Stimulated activated CD8-positive, alpha-beta memory T cell treated with anti-CD3 and anti-CD28 coated beads, Interleukin-2, amount 100 ng/mL, for 1 hour (primary cell): ENCODE measurements at places on chromosomes 2 and 18.

DNA sequence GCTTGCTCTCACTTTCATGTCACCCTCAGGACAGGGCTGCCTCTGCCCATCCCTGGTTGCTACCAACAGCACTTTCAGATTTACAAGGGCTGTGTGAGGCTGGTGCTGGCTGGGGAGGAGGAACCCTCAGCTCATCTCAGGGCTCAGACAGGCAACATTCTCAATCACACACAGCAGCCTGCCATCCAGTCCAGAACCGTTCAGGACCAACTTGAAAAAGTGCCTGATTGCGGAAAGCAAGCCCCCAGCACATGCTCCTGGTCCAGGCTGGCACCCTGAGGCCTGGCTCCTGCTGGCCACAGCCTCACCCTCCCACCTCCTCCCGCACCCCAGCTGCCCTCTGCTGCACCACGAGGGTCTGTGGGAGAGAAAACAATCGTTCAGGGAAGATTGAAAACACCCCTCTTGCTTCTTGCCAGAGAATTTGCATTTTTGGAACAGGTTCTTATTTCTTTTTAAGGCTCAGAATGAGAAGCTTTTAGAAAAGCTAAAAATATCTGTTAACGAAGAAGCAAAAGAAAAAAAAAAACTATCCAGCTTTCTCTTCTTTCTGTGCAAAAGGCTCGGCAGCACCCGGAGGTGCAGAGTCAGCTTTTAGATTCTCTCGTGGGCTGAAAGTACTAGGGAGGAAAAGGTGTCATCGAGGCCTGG is 403.8 kb upstream of the ID2 start:
- no peak for DNase-seq

GRCh38 chr18:52060607-52061304 is 279.2 kb upstream of the DCC start:
- DNase-seq, result no peak

DNA sequence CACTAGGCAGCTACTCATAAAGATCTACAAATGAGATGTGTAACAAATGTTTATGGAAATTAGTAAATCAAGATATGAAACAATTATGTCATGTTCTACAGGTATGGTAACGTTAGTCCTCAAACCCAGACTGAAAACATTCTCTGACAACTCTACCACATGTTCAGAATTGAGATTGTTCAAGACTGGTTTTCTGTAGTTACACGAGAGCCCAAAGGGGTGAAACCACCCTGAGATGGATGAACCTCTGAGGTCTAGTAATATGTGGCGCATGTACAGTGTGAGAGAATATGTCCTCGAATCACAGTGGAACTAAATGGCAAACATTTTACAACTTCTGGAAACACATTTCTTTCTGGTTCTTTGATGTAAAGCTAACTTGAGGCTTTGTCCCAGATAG is 614.3 kb downstream of the ZEB2 start:
- no peak for DNase-seq

DNA sequence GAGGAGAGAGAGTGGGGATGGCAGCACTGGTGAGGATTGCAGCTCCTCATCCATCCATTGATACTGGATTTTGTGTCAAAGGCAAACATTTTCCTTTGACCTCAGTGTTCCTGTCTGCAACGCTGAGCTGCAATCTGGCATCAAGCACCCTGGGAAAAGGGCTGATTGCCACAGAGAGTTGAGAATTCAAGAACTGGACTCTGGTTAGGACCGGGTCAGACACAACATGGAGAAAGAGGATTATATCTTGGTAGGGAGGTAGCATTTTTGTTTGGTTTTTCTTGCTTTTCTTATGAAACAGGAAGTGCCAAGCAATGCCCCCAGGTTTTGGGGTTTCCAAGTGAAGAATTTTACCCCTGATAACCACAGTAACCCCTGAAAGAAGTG is 81.9 kb upstream of the PKDCC start:
- DNase-seq, result no peak

DNA sequence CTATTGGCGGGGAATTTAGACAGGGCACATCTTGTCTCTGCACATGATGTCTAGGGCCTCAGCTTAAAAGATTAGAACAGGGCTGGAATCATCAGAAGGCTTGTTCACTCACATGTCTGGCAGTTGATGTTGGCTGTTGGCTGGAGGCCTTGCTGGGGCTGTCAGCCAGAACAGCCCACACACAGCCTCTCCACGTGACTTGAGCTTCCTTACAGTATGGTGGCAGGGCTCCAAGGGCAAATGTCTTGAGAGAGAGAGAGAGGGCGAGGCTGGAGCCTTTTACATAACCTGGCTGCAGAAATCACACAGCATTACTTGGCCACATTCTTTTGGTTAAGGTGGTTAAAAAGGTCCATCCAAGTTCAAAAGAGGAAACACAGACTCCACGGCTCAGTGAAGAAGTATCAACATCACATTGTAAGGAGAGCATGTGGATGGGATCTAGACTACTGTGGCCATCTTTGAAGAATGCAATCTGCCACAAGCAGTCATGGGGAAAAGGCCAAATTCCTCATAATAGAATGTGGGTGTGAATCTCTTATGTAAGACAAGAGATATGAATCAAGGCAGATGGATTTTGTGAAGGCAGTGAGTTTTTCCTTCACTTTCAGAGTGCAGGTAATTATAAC is 30.4 kb downstream of the SRSF7 start:
- no peak for DNase-seq

DNA sequence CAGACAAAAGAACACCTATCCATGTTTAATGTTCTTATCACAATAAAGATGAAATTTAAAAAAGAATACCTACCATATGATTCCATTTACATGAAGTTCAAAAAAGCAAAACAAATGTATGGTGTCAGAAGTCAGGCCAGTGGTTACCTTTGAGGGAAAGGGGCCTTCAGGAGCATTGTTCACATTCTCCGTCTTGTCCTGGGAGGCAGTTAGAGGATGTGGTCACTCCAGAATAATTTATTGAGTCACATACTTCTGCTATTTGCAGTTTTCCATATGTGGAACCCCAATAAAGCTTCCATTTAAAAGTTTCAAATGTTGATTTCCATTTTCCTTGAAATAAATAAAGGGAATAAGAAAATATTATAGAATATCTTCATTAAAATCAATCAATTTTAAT is 41.6 kb upstream of the POU3F3 start:
- no peak for DNase-seq

GRCh38 chr2:12818416-12819102 is 101.8 kb downstream of the TRIB2 start:
- DNase-seq, result no peak

DNA sequence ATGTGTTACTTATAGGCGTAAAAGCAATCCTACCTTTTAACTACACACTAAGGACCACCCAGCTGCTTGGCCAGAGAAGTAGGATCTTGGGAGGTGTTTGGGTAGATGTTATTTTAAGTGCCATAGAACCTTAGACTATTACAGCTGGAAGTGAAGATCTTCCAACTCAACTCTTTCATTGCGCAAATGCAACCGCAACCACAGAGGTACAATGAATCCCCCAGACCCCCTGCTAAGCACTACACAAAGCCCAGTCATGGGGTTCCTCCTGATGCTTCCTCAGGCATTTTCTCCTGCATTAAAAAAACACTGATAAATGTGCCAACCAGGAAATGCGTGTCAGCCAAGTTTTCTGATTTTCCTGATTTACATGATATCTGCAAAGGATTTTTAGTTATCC is 246.0 kb downstream of the LRRTM1 start:
- DNase-seq, result no peak

- no peak for DNase-seq
These were observed 12.2 kb downstream of the SCN1A start for GRCh38 chr2:166115589-166115988.

GRCh38 chr2:238913931-238914647 is 66.2 kb downstream of the TWIST2 start:
- no peak for DNase-seq

GRCh38 chr18:61394983-61395382 is 61.8 kb downstream of the CDH20 start:
- no peak for DNase-seq

- DNase-seq, result no peak
These were observed 67.6 kb downstream of the SOWAHC start for GRCh38 chr2:109681633-109682380.

DNA sequence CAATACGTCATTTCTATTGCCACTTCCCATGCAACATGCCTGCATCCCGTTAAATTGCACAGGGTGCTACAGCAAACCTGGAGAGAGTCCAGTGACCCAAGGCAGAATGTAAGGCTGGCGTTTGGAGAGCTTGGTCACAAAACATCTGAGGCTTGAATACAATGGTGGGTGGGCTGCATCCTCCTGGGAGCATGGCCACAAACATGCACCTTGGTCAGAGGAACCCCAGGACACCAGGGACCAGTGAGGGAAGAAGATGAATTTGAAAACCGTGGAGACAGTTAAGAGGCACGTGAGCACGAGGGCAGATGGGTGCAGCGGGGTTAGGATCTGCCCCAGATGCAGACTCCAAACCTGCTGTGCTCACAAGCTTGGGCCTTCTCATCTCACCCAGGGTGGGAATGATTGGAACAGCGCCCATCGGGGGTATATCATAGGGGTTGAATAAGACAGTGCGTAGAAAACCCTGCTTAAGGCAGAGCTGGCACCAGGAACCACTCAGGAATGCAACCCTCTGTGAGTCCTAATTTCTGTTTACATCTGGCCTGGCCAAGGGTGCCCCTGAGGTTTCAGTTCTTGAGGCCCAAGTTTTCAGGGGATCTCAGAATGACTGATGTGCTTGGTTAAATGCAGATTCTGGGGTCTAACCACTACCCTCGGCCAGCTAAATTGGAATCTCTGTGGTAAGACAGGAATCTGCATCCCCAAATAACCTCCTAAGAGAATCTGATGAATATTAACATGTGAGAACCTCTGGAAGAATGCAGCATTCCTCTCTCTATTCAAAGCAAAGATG is 97.2 kb downstream of the ARL4C start:
- DNase-seq, result no peak

- no peak for DNase-seq
These were observed 291.3 kb upstream of the FBXO11 start for GRCh38 chr2:48197618-48198017.

DNA sequence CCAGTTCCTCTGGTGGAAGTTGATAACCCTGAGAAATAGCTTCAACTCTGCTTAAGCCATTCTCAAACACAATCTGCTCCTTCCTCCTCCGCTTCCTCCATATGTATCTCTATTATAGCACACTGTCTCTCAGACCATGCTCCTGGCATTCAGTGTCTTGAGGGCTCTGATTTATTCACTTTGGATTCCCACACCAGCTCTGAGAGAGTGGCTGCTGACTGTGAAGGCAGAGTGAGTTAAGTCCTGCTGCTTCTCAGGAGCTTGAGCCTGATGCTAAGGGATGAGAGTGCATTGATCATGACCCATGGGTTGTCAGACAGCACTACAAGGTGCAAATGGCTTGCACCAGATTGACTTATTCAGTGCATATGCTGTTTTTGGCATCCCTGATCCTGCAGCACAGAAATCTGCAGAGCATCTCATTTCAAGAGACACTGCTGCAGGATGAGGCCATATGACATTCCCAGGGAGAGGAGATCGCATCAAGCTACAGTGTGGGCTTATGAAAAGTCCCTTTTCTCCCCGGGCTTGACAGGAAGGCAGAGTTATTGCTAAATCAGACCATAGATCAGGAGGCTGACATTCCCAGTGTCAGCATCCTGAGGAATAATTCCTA is 500.5 kb upstream of the RAB6C start:
- DNase-seq, result no peak

GRCh38 chr18:44986933-44987332 is 306.2 kb downstream of the SETBP1 start:
- no peak for DNase-seq

DNA sequence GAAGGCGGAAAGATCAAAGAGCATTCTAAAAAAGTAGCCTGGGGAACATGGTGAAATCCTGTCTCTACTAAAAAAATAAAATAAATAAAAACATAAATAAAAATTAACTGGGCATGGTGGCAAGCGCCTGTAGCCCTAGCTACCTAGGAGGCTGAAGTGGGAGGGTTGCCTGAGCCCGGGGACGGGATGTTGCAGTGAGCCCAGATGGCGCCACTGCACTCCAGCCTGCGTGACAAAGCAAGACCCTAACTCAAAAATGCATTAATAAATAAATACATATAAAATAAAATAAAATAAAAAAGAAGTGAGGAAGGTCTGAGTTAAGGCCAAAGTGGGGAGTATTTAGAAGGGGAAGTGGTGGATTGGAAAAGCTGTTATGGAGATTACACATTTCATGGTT is 1.3 kb upstream of the PSMD14 start:
- no peak for DNase-seq

DNA sequence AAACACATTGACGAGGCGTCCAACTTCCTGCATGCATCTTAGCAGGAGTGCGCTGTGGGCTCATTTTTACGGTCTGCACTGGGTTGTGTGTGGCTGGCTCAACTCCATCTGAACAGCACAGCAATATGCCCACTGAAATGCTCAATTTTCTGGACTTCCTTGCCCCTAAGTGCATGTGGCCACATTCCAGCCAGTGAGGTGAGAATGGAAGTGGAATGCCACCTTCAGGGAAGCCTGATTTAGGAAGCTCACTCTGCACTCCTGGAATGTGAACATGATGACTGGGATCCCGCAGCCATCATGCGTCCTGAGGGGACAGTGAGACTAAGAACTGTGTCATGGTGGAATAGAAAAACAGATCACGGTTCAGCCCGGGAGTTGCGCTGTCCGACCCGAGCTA is 76.2 kb downstream of the PSMG2 start:
- no peak for DNase-seq

- no peak for DNase-seq
These were observed 13.6 kb downstream of the DUSP11 start for GRCh38 chr2:73766349-73766748.
